ENCODE measurements at places on chromosomes 7 and 10. TPM values are rescaled to one million over a fixed set of nuclear protein-coding genes. Genes with fewer than 3 reads are reported as not detected.

- DNase-seq = no peak
Observed at GRCh38 chr10:29692121-29692539, 57.4 kb upstream of the SVIL start.

DNA sequence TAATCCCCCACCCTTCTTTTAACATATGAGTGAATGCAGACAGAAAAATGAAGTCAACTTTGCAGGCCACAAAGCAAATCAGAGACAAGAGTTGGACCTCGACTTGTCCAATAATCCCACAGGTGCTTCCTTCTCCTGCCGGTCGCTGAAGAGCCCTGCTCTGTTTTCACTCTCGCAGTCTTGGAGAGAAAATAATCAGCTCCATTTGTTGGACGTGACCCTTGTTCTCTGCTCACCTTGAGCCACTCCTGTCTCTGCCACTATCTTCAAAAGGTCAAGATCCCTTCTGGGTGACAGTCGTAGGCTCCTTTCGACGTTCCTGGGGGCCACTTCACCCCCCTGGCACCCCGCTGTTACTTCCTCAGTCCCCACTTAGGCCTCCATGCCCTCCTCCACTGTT lies 2.8 kb upstream of the KLF6 start:
- DNase-seq = peak; percentile 48

The PLXNA4 gene
- total RNA-seq = 23.9 TPM

- no peak for DNase-seq
Observed at GRCh38 chr10:32232378-32232777, 114.6 kb downstream of the EPC1 start.

DNA sequence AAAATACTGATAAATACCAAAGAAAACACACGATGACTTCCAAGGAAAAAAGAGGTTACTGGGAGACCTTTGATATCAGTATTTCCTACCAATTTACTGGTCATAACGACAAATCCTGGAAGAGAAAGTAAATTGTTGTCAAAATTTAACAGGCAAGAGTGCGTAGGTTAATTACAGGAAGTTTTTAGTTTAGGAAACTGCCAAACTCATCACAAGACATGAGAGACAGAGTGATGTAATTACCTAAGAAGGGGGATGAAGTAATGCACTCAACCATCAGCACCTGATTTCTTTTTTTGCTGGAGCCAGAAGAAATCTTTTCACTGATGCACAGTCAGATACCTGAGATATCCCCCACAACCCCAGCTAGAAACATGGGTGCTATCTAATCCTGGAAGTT lies 16.8 kb downstream of the MACC1 start:
- no peak for DNase-seq

GRCh38 chr10:120634659-120635058 lies 177.6 kb downstream of the PLPP4 start:
- peak; percentile 94 for DNase-seq

Measured in endodermal cell (in vitro differentiated cells).